NCI-H1436 treated with DMSO at 0.1 percent for 48 hours (cell line): ENCODE measurements at places on chromosomes 16 and 17.

- no peak for DNase-seq
These were observed 8.8 kb upstream of the CEP20 start for GRCh38 chr16:15897121-15897780.

- no peak for DNase-seq
These were observed 284.3 kb upstream of the CDH11 start for GRCh38 chr16:65406116-65406515.

DNA sequence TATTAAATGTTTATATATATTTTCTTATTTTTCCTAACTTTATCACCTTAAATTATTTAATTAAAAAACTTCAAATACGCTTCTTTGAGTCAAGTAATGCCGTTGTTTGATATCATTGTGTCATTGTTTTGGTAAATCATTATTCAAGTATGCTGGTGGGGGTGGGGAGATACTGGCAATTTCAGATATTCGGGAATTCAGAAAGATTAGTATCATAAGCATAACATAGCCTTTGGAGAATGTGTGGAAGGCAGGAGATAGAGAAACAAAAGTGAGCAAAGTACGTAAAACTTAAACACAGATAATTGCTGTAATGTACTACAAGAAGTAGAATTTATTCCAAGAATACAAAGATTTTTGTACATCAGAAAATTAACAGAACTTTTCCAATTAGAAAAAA lies 49.8 kb downstream of the TANC2 start:
- DNase-seq, result no peak

DNA sequence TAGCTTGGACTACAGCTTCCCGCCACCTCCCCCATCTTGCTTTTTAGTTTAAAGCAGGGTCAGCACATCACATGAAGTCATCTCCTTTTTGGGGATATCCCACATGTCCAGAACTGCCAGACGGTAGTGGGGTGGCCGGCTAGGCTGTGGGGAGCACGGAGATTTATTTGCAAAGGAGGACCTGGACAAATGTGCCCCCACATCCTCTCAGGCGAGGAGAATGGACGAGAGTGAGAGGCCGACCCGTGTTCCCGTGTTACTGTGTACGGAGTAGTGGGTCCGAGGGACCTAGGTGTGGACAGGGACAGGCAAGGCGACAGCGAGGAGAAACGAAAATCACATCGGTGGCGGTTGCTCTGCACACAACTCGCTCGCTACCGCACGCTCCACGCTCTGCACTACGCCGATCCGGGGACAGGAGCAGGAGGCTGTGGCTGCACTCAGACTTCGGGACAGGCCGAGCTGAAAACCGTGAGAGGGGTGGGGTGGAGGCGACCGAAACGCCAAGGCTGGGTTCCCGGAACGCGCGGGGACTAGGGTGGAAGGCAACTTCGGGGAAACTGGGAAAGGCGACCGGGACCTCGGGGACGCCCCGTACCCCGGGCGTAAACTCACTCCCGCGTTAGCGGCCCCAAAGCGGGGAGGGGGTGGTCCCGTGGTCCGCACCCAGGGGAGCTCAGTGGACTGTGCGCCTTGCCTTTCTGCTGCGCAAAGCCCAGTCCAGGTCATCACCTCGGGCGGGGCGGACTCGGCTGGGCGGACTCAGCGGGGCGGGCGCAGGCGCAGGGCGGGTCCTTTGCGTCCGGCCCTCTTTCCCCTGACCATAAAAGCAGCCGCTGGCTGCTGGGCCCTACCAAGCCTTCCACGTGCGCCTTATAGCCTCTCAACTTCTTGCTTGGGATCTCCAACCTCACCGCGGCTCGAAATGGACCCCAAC lies at the start of gene MT1A:
TSS of gene MT1A (plus strand) at position 853 of the 937 bp plus-strand sequence. CDS start at position 926, 73 bp downstream.
- DNase-seq, result no peak
